ENCODE measurements at places on chromosomes 5 and 9.

DNA sequence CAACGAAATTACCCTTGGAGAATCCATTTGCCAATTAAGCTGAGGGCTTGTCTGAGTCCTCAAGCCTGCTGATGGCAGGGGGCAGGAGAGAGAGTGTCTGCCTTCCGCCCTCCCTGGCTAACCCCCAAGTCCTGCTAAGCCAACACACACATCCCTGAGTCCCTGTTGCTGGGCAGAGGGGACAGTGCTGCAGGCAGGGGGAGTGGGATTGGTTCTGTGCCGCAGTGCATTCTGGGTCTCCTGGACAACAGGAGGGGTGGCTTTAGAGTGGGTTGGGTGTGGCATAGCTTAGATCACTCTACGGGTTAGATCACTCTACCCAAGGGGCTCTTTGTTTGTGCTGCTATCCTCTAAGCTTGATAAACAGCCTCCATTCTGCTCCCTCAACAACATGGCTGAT lies 427.7 kb downstream of the CDK5RAP2 start:
- no peak for DNase-seq

DNA sequence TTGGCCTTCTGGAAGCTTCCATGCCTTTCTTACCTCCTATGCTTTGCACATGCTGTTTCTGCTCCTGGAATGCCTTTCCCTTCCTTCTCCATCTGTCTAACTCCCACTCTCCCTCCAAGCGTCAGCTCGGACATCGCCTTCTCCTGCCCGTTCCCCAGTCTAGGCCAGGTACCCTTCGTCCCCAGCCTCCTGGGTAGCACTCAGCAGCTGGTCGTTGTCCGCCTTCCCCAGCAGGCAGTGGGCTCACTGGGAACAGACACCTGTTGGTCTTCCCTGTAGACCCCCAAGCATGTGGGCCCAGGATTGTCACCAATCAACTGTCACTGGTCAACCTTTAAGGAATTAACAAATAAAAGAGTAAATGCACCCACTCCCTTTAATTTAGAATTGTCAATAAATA lies 202.2 kb downstream of the RGS3 start:
- DNase-seq: no peak

DNA sequence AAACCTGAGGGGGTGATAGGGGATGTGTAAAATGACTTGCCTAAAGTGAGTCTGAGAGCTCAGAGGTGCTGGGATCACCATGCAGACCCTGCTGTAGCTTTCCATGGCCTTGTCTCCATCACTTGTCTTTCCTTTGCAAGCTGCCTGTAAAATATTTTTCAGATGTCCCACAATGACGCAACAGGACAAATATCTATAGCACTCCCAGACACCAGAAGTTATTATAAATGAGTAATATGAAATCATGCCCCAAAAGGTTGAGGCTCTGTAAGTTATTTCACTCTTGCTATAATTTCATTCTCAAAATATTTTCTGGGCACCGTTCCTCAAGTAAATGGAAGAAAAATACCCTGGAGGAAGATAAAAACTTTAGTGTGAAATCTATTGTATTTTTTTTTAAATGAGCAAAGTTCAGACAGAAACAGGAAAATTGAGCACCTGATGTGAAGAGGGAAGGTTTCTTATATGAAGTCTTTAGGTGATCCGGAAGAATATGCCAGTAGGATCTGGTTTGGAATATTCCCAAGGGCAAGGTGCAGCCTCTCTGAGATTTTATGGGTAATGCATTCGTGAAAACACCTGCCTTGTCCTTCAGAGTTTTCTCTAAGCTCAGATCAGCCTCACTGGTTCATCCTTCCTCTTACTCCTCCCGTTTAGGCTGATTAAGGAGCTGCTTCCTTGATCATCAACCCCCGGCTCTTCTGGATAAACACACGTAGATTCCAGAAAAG lies 138.3 kb upstream of the DMAC1 start:
- no peak for DNase-seq

DNA sequence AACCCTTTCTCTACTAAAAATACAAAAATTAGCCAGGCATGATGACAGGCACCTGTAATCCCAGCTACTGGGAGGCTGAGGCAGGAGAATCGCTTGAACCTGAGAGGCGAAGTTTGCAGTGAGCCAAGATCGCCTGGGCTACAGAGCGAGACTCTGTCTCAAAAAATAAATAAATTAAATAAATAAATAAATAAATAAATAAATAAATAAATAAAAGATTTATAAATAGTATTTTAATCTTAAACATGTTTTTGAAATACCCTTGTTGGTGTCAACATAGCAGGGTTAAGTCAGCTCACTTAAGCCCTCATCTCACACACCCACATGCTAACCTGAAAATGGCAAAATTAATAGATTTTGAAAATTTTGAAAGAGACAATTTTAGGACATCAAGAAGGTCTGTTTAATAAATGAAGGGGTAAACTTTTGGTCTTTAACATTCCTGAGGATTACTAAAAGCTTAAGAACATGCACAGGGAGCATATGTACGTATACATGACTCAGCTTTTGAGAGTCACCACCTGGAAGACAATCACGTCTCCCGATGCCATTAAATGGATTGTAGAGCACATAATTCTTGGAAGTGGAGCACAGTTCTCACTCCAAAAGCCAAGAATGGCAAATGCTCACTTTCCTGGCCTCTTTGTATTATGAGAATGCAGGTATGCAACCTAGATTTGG lies 202.5 kb downstream of the GDNF start:
- DNase-seq: no peak

DNA sequence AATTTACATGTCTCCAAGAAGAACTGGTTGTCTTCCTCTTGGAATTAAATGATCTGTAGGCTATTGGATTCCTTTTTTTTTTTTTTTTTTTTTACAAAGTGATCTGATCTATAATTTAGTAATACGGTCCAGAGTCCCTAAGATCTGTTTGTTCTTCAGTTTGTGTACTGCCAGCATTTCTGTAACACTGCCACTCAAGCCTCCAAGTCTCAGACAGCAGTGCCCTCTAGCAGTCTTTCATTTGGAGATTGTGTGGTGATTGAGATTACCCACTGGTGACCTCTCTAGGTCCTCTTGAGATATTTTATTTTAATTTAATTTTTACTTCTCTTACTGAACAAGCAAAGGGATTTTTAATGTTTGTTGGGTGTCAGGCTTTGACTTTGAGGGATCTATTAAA lies 40.8 kb downstream of the NDFIP1 start:
- DNase-seq: no peak

DNA sequence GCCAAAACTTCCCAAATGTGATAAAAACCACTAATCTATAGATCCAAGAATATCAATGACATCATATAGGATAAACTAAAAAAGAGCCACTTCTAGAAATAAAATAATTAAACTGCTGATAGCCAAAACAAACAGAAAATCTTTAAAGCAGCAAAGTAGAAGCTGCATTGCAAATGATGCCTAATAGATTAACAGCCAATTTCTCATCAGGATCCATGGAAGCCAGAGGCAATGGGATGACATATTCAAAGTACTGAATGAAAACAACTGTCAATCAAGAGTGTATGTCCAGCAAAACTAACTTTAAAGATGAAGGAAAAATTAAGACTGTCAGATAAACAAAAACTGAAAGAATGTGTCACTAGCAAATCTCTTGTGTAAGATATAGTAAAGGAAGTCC lies 224.8 kb downstream of the PSAT1 start:
- no peak for DNase-seq

DNA sequence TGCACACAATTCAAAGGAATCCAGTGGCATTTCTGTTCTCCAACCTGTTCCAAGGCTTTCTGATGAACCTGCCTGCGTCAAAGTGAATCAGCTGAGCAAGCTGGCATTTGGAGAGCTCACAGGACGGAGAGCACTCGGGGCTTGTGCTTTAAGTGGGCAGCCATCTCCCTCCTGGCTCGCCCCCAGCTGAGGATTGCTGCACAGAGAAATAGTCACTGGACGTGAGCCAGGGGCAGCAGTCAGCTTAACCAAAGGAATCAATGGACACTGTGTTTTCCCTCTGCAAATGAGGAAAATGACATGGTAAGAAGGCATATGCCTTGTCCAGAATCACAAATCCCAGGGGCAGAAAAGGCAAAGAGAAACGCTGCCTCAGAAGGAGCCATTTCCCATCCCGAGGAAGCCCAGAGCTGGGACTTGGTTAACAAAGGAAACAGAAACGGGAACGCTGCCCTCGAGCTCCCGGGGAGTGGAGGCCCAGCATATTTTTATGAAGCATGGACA lies 299.4 kb downstream of the ZSWIM6 start:
- no peak for DNase-seq

DNA sequence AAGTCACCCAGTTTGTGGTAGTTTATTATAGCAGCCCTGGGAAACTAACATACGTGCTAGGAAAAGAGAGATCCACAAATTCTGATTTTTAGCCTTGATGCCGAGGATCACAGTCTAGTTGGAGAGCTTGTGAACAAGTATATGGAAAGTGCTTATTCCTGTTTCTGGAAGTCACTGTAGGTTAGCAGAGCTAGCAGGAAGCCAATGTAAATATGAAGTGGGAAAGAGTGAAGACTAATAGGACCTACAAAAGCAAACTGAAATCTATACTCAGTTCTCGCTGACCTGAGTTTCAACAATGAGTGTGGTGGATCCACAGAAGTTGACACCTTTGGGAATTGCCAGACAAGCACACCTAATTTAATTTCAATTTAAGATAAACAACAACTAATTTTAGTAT lies 254.9 kb downstream of the PLK2 start:
- DNase-seq: no peak

DNA sequence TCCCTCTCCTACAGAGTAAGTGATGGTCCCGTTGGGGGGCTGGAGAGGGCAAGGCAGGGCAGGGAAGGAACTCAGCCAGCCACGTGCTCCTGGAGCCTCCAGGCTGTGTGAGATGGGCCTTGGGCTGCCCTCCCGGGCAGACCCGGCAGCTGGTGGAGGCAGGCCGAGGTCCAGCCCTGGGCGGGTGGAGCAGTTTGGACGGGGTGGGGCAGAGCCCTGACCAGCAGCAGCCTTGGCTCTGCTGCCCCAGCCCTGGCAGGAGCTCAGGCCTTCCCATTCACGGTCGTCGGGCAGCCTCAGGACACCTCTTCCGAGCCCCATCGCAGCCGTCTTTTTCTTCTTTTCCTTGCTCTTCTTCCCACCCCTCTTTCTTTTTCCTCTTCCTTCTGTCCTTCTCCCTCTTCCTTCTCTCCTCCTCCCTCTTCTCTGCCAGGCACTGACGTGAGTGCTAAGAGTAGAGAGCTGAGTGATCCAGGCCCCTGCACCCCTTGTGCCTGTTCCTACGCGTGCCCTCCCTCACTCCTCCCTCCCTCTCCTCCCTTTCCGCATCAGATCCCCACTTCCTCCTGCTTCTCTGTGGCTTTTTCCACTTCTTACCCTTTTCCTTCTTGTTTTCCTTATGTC lies 42.8 kb downstream of the AMBP start:
- no peak for DNase-seq

DNA sequence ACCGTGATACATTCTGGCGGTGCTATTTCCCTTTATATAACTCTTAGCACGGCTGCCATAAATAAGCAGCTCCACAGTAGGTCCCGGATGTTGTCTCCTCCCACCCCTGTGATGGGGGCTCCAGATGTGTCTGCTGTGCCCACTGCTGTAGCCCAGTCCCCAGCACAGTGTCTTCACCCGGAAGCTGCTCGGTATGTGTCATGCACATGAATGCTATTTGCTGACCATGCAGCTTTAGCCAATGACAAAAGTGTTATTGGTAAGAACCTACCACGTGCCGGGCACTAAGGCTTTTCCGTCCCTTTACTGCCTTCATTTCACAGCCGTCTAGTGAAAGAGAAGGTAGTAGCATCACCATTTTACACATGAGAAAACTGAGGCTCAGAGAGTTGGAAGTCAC lies 20.2 kb downstream of the HRH2 start:
- no peak for DNase-seq

GRCh38 chr9:125524583-125525355 lies 182.2 kb downstream of the MAPKAP1 start:
- DNase-seq: no peak

DNA sequence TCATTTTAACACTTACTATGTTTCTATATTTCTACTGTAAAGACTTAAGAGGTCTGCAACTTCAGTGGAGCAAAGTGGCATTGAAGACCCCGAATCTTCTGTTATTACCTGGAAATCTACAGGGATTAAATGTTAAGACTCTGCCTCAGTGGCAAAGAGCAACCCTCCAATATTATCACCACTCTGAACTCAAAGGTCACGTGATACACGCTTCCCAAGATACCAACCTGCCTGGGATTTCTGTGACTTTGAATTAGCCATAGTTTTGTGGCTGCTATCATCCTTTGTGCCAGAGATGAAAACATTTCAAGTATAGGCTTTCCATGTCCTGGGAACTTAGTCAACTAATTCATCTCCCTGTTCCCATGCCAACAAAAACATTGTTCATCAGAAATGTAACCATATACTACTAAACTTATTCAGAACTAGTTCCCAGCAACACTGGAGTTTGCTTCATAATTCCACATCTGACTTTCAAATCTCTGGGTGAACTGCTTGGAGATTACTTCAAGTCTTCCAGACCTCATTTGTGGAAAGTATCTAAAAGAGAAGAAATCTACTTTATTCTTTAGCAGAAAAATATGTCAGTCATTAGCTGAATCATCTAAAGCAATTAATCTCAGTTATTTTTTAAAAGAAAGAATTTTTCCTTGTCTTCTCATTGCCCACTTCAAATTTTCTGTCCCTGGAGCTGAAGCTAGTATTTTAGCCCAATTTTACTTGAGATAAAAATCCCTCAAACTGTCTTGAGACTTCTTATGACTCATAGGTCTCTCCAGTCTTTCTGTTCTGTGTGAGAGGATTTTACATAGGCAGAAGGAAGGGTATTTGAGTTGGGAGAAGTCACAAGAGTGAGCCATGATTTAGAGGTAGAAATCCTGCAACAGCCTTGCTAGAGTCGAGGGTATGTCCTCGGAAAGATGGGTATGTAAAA lies 83.0 kb downstream of the ZNF462 start:
- DNase-seq: no peak

DNA sequence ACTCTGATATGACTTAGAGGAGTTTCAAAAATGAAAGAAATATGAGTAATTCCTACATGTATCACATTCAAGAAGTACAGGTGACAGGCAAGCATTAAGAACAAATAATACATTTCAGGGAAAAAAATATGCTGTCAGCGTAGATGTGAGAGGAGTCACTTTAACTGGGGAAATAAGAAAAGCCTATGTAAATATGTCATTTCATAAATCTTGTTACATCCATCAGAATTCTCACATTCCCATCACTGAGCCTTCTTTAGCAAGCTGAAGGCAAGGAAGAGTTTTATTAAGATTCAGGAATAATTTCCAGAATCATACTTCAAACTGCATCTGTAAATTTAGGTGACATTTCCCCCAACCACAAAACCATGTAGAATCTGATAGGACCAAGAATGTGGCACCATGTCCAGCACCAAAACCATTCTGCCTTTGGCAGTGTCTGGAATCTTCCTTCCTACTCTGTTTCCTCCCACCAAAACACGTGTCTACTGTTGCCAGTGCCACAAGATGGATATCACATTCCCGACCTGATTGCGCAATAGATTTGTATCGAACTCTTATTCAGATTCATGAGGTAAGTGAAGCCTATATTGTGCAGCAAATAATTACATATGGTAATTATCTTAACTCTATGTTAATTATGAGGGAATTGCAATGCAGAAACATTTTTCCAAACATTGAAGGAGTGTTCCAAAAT lies 690.9 kb downstream of the ISL1 start:
- no peak for DNase-seq

- DNase-seq: peak; percentile 41
These were observed 79.4 kb downstream of the ESM1 start for GRCh38 chr5:54905942-54906537.
